ENCODE measurements at places on chromosomes 1 and 21.
A peak's percentile ranks its signal among the peaks of the same experiment; 100 is the strongest.

DNA sequence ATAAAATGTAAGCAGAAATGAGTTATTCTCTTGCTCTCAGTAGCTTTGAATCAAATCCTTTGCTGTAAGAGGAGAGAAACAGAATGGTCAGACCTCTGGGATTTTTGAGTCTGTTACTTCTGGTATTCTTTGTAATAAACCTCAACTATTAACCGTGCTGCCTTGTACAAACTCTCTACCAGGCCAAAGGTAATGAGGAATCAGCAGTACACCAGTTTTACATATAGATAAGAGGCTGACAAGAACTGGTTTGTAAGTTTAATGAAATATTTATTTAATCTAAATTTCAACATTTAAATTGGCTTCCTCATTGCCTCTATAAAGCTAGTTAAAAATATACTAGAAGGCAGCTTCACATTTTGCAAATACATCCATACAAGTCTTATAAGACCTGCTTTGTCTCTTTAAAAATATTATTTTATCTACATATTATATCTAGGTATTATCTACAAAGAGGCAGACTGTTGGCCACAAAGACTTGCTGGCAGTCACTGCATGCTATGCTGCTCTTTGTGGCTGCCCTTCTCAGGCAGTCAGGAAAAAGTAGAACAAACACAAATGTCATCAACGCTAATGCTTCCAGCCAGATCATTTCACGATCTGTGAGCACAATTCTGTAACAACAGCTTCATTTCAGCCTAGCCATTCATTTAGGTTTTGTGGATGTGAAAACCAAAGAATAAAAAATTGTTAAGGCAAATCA lies 173.0 kb downstream of the GABPA start:
- peak; percentile 40 for DNase-seq

- DNase-seq = no peak
Observed at GRCh38 chr1:40944841-40945430, 34.6 kb upstream of the CTPS1 start.

DNA sequence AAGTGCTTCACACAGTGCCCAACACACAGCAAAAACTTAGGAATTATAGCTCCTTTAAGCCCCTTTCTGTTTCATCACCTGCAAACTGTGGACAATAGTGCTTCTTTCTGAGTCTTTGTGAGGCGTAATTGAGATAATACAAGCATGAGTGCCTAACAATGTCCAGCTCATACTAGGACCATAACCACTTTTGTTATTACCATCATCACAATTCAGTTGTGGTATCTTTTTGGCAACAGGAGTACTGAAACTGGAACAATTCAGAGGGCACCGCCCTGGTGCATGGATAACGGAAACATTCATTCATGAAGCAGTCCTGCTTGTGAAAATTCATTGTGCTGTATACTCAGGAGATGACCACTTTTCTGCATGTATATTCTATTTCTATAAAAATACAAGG lies 18.2 kb downstream of the DNAJC11 start:
- DNase-seq = no peak

DNA sequence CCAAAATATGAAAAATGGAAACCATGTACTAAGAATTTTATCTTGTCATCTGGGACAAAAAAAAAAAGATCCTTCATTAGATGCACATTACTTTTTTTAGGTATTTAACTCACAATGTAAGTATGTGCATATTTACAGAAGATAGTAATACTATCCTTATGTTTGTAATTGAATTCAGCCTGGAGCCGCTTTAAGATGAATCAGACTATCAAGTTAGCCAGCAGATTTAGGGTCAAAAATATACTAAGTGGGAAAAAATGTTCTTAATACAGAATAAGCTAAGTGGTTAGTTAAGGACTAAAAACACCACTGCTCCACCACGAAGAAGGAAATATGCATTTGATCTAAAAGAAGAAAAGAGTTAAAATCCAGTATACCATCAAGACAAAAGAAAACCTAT lies 49.1 kb downstream of the DSCAM start:
- no peak for DNase-seq

DNA sequence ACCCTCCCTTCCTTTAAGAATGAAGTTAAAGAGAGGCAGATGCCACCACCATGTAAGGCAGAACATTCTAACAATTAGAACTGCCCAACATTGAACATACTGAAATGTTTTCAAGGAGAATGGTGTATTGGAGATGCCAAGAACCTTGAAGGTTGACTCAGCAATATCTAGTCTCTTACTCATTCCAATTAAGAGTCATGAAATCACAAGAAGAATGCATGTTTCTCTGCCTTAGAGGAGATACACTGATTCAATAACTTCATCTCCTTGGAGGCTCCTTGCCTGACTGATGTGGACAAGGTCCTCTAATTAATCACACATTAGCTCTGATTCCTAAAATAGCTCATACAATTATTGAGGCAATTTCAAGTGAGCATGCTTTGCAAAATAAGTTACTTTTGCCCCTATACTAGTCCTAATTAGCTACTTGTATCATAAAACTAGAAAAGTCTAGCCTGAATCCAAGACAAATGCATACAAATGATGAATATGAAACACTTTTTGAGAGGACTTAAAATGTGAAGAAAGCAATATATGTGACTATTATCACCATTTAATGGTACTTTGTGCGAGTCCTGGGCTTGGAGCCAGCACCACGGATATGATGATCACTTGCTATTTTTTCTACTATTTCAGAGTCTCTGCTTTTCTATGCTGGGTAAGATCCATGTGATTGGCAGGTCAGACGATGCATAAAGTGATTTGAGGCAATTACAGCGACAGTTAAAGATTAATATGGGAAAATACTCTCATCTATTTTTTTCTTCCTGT lies 114.5 kb downstream of the DSCAM start:
- no peak for DNase-seq

DNA sequence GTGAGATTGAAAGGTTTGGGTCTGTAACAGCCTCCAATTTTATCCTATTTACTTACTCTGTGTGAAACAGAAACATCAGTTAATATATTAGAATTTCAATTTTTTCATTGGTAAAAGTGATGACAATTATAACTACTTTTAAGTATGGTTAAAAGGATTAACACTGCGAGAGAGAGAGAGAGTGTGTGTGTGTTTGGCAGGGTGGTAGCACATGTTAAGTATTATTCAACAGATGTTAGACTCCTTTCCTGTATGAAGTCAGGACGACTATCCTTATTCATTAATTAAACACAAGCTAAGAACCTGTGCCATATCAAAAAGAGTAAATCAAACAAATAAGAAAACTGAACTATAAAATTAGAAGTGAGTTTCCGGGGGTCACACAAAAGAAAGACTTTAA lies 662.5 kb downstream of the PLPP3 start:
- DNase-seq = no peak

Data from dorsolateral prefrontal cortex (tissue), 122 donors.